Spinal cord (tissue), 10 donors: ENCODE measurements at places on chromosomes 3 and 15. TPM values are rescaled to one million over a fixed set of nuclear protein-coding genes. Genes with fewer than 3 reads are reported as not detected.

ALDH1L1 gene
- total RNA-seq, result 24.6 TPM

MTHFS gene
- total RNA-seq, result 19.7 TPM

GOLGA6A gene
- total RNA-seq, result 0.59 TPM

CHAC1 gene
- total RNA-seq, result 3.6 TPM

SLC35G2 gene
- total RNA-seq, result 13.8 TPM

XCR1 gene
- not detected for total RNA-seq

DISP2 gene
- 13.3 TPM for total RNA-seq

CD200R1 gene
- 2.7 TPM for total RNA-seq

CD276 gene
- total RNA-seq, result 40.9 TPM

UNC13C gene
- total RNA-seq, result 27.5 TPM

EXD1 gene
- not detected for total RNA-seq

SERPINI2 gene
- total RNA-seq, result 5.7 TPM

DZIP1L gene
- total RNA-seq, result 28.4 TPM

CACNA2D3 gene
- total RNA-seq, result 14.1 TPM

CYP8B1 gene
- not detected for total RNA-seq

ISY1 gene
- 14.6 TPM for total RNA-seq

IREB2 gene
- total RNA-seq, result 36.1 TPM

RHCG gene
- 0.79 TPM for total RNA-seq

THAP10 gene
- total RNA-seq, result 4.3 TPM

PAK6 gene
- total RNA-seq, result 4.4 TPM

ITGA11 gene
- total RNA-seq, result 18.7 TPM

AADACL2 gene
- not detected for total RNA-seq

RPP25 gene
- 7.1 TPM for total RNA-seq

GOLGA8S gene
- 1.1 TPM for total RNA-seq

SPINK8 gene
- 1.0 TPM for total RNA-seq

PPP4R2 gene
- total RNA-seq, result 94.7 TPM

CEMIP gene
- 257 TPM for total RNA-seq

MYL3 gene
- 5.8 TPM for total RNA-seq

KLHL6 gene
- total RNA-seq, result 2.1 TPM

ISL2 gene
- 5.3 TPM for total RNA-seq

TMEM212 gene
- 0.40 TPM for total RNA-seq

MUSTN1 gene
- 189 TPM for total RNA-seq

MED12L gene
- total RNA-seq, result 12.5 TPM

SSUH2 gene
- 0.88 TPM for total RNA-seq

GRM7 gene
- 9.6 TPM for total RNA-seq

LRRK1 gene
- total RNA-seq, result 5.3 TPM

EFCC1 gene
- 2.7 TPM for total RNA-seq

CHRNA5 gene
- 0.99 TPM for total RNA-seq

CDHR4 gene
- total RNA-seq, result 0.10 TPM

NPAP1 gene
- 0.44 TPM for total RNA-seq

FMN1 gene
- 4.5 TPM for total RNA-seq

PIERCE2 gene
- 6.7 TPM for total RNA-seq

C3orf49 gene
- not detected for total RNA-seq

FAM81A gene
- 5.7 TPM for total RNA-seq

UBXN7 gene
- total RNA-seq, result 43.4 TPM

ARHGEF26 gene
- 30.6 TPM for total RNA-seq
